Activated CD4-positive, alpha-beta T cell treated with anti-CD3 and anti-CD28 coated beads, Interleukin-2, amount 50 U/mL, for 1 hour (primary cell): ENCODE measurements at places on chromosomes 1 and 21.

DNA sequence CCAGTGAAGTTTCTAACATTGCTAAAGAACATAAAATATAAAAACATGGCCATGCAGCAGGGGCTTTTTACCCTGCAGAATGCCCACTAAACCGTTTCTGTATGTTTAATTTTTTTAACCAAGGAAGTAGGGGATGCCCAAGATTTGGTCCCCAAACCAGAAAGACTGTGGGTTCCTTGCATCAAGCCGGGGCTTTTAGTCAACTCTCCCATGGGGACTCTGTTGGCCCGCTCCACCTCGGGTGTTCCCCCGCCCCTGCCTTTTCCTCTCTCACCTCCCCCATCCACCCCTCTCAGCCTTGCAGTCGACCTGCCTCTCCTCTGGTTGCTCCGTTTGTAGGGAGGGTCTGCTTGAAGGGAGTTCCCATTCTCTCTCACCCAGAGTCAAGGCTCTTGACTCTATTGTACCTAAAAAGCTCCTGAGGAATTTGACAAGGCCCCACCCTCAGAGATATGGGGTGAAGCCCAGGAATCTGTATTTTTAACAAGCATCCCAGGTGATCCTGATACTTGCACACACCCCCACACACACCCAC lies 117.5 kb downstream of the TOMM20 start:
- DNase-seq: peak; percentile 38

GRCh38 chr1:115790356-115790755 lies 21.8 kb upstream of the CASQ2 start:
- DNase-seq: no peak

DNA sequence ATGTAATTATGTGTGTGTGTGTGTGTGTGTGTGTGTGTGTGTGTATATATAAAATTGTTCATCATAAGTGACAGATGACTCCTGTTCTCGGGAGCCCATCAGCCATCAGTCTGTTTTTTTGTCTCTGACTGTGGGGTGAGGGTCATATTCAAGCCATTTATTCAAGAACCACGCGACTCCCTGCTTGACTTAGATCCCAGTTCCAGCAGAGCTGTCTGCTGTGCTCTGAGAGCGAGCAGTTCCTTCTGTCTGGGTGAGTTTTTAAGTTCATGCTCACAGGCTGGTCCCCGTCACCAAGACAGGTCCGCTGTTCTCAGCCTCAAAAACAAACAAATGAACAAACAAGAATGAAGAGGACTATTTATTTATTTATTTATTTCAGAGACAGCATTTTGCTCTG lies 18.3 kb upstream of the NPPB start:
- DNase-seq: no peak

DNA sequence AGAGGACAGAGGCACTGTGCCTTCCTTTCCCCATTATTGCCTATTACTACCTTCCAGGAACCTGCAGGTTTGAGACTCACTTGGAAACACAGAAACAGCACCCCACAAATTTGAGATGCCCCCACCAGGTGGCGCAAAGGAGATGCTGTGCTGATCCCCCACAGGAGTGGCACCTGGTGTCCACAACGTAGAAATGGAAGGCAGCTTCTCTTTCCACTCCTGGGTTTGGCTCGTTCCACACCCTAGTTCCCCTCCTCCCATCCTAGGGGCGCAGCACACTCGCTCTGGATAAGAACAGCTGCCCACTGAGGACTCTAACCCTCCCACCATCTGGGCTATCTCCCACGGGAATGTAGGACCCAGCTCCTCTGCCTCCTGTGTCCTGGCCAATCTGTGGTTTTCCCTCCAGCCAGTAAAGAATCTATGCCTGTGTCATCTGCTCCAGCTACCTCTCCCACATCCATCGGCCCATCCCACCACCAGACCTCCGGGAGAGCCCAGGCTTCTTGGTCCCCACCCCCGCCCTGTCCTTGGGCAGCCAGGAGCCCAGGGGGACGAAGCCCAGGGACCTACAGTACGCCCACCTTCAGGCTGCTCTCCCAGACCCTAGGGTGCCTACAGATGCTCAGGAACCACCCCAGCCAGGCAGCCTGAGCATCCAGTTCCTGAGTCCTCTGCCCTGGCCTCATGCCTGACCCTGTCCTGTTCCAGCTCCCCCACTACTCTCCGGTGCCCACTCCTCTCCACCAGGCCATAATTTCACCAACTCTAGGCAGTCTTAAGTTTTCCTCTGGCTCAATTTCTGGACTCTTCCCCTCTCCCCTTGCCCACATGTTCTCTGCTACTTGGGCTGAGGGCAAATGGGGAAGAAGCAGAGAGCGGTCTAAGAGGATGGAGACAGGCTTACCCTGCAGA lies 549 bp downstream of the THBS3 start:
- peak; percentile 95 for DNase-seq

DNA sequence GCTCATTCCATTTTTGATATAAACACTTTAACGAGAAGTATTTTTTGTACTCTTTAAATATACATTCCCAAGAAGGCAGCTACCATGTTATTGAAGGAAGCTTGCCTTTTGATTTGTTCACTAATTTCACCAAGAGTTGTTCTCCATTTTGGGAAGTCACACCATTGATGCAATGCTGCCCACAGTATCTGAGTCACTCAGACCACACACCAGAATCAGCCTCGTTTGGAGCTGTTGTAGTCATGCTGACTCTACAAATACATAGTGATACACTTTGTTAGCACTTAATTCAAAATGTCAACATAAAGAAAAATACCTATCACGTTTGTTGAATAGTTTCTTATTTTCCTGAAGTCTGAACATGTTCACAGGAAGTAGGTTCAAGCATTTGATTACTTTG lies 78.7 kb downstream of the PAPPA2 start:
- no peak for DNase-seq

DNA sequence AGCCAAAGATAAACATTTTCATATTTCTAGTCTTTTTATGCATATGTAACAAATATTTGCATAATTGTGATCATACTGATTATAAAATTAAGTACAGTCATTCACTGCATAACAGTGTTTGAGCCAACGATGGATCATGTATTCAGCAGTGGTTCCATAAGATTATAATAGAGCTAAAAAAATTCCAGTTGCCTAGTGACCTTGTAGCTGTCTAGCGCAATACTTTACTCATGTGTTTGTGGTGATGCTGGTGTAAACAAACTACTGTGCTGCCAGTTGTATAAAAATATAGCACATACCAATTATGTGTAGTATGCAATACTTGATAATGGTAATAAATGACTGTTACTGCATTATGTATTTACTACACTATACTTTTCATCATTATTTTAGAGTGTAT lies 2.1 kb upstream of the S100A10 start:
- DNase-seq: no peak

GRCh38 chr1:16210581-16210980 lies 1.9 kb downstream of the ARHGEF19 start:
- DNase-seq: no peak

GRCh38 chr1:88466011-88466410 lies 218.1 kb upstream of the PKN2 start:
- no peak for DNase-seq
